ENCODE measurements at places on chromosomes 2 and 18. TPM values are rescaled to one million over a fixed set of nuclear protein-coding genes. Genes with fewer than 3 reads are reported as not detected.

HOXD1 gene
- total RNA-seq: not detected

ITM2C gene
- 19.5 TPM for total RNA-seq

PDCD1 gene
- 47.4 TPM for total RNA-seq

EIF2AK3 gene
- total RNA-seq: 15.5 TPM

PTPN18 gene
- total RNA-seq: 44.9 TPM

ACOXL gene
- 0.26 TPM for total RNA-seq

NEU4 gene
- 0.31 TPM for total RNA-seq

DNA sequence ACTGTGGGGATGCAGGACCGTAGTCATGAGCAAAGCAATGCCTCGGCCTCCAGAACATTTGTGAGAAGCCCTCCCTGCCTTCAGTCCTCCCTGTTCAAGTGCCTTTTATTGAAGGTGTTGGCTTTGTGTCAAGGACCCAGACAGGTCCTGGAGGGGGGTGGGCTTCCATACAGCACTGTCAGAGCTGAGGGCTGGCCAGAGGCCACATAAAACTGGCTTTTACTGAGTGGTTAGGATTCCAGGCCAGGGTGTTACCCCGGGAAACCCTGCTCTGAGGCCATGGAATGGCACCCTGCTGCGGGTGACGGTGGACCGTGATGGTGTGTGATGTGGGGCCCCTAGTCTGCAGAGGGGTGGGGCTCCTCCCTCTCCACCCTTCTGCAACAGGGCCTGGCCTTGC lies 41.6 kb downstream of the TOGARAM2 start:
- no peak for DNase-seq

DNA sequence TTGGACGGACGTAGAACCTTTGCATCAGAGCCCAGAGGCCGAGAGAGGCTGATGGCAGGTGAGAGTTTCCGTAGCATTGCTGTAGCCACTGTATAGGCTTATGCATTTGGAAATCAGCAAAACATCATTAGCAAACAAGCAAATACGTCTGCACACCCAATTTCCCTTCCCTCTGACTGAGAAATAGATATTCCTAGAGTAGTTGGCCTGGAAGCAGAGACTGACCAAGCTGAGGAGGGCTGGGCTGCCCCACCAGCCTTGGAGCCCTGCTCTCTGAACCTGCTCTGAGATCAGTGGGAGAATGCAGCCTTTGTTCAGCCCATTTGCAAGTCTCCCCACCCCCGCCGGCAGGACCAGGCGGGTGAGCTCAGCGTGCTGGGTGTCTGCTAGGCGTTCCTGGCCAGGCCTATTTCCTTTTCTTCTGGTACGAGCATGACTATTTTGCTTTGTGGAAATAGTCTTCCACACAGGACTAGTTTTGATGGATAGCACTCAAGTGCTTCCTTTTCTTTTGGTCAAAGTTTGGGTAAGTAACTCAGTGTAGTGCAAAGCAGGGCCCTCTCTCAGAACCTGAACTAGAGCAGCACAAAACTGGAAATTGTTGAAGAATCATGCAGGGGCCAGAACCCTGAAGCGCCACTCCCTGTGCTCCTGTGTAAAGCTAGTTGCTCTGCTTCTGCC lies 21.9 kb upstream of the RNF149 start:
- peak; percentile 66 for DNase-seq

DNA sequence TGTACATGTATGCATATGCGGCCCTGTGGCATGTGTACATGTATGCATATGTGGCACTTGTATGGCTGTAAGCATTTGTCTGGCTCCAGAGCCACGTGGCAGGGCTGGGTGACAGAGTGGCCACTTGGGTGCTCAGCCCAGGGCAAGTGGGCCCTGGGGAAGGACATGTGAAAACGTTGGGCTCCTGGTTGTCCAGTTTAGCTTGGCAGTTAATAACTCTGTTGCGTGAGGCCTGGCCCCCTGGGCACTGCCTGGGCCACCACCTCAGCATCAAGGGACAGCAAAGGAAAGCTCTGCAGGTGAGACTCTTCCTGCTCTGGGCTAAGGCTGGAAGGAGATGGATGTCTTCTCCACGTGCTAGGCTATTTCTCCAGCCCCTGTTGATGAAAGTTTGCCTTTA lies 119.9 kb downstream of the CTIF start:
- DNase-seq: no peak

- no peak for DNase-seq
These were observed 7.5 kb downstream of the ASB1 start for GRCh38 chr2:238433941-238434845.

Data from activated CD4-positive, alpha-beta memory T cell treated with anti-CD3 and anti-CD28 coated beads for 36 hours (primary cell).